B cell (primary cell): ENCODE measurements at places on chromosomes 12 and 14. TPM values are rescaled to one million over a fixed set of nuclear protein-coding genes. Genes with fewer than 3 reads are reported as not detected.

Gene TAS2R20
- 3.4 and 4.0 TPM in 2 replicates for total RNA-seq

Gene TAS2R42
- not detected in 2 replicates for total RNA-seq

Gene PRB2
- not detected in 2 replicates for total RNA-seq

Gene LRRIQ1
- not detected in 2 replicates for total RNA-seq

Gene SYNJ2BP
- total RNA-seq = 16.6 and 17.8 TPM in 2 replicates

Gene DCN
- total RNA-seq = not detected in 2 replicates

Gene HPD
- not detected in 2 replicates for total RNA-seq

Gene LRRC10
- total RNA-seq = not detected in 2 replicates

Gene CSAD
- total RNA-seq = 56.3 and 57.0 TPM in 2 replicates

Gene MOAP1
- 30.8 and 31.2 TPM in 2 replicates for total RNA-seq

Gene KRT79
- not detected in 2 replicates for total RNA-seq

GRCh38 chr12:70571029-70571428 is 66.2 kb downstream of the PTPRB start:
- H3K4me3 ChIP-seq = no peak overlapping the region
- H3K4me1 ChIP-seq = no peaks in the 10 kb centered on the region
- H3K27me3 ChIP-seq = no peaks in the 10 kb centered on the region
- H3K27ac ChIP-seq = no peak overlapping the region
- no peak for DNase-seq

DNA sequence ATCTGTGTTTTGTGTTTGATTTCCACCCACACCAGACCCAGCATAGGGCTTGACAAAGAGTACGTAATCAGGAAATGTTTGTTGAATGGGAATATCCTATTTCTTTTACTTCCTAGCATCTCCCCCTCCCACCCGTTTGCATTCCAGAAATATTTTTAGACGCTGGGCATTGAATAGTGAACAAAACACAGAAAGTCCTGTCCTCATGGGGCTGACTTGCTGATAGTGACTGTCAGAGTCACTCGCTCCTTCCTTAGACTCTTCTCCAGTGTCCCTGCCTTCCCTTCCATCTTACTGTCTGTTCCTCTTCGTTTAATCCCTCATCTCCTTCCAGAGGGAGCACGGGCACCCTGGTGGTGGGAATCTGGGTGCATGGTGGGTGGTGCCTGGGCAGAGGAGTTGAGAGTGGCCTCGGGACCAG is 53.6 kb downstream of the SLC25A47 start:
- peaks cover 32% of the 10 kb centered on the region for H3K4me1 ChIP-seq
- H3K27me3 ChIP-seq = no peaks in the 10 kb centered on the region
- peak overlapping the region; percentile 79 for H3K4me3 ChIP-seq
- H3K27ac ChIP-seq = peak overlapping the region; percentile 62
- DNase-seq = no peak

- no peak overlapping the region for H3K4me3 ChIP-seq
- H3K27ac ChIP-seq = no peak overlapping the region
- no peaks in the 10 kb centered on the region for H3K36me3 ChIP-seq
- no peaks in the 10 kb centered on the region for H3K4me1 ChIP-seq
These were observed 22.1 kb upstream of the LRRC9 start for GRCh38 chr14:59897757-59898383.

- no peak overlapping the region for H3K27ac ChIP-seq
- no peak overlapping the region for H3K4me3 ChIP-seq
- H3K4me1 ChIP-seq = no peaks in the 10 kb centered on the region
- H3K36me3 ChIP-seq = peaks cover 7% of the 10 kb centered on the region
- no peak for DNase-seq
These were observed 84.3 kb downstream of the CRACR2A start for GRCh38 chr12:3668479-3669165.

- no peaks in the 10 kb centered on the region for H3K27me3 ChIP-seq
- H3K36me3 ChIP-seq = no peaks in the 10 kb centered on the region
- no peak overlapping the region for H3K27ac ChIP-seq
- no peak overlapping the region for H3K4me3 ChIP-seq
These were observed 187.8 kb upstream of the HMGA2 start for GRCh38 chr12:65636436-65636835.

DNA sequence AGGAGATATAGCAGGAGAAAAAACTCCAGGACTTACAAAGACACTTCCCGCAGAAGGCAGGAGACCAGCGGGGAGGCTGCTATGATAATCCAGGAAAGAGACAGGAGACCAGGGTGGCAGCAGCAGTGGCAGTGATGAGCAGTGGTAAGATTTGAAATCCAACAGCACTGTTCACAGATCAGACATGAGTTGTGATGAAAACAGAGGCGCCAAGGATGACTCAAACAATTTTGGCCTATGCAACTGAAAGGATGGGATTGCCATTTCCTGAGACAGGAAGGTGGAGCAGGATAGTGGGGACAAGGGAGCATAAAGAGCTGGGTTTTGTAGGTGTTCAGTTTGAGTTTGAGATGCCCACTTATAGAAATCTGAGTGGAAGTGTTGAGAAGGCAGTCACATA is 108.6 kb upstream of the DYRK2 start:
- no peak overlapping the region for H3K4me3 ChIP-seq
- no peaks in the 10 kb centered on the region for H3K4me1 ChIP-seq
- H3K27ac ChIP-seq = no peak overlapping the region
- no peaks in the 10 kb centered on the region for H3K27me3 ChIP-seq

- no peak overlapping the region for H3K27ac ChIP-seq
- H3K4me1 ChIP-seq = no peaks in the 10 kb centered on the region
- DNase-seq = no peak
- H3K27me3 ChIP-seq = no peaks in the 10 kb centered on the region
These were observed 55.6 kb downstream of the CLIP1 start for GRCh38 chr12:122366685-122367475.

DNA sequence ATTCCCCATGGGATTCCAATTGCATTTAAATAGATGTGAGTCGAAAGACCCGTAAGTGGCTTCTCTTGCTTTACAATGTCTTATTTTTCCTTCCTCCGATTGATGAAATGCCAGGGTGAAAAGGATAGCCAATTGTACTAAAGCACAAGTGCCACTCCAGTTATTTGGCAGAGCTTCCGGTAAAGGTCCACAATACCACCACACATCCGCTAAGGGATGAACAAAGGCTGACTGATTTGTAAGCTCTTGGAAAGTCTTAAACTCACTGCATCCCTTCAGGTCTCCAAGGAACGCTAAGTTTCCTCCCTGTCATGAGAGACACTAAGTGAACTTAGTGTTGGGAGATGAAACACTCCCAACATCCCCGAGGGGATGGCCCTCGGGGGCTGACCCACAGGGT is 21.2 kb upstream of the RNASE1 start:
- peaks cover 5% of the 10 kb centered on the region for H3K4me1 ChIP-seq
- no peak overlapping the region for H3K27ac ChIP-seq
- H3K4me3 ChIP-seq = no peak overlapping the region
- no peaks in the 10 kb centered on the region for H3K27me3 ChIP-seq

GRCh38 chr14:92459030-92459949 is 54.3 kb upstream of the RIN3 start:
- H3K27ac ChIP-seq = no peak overlapping the region
- no peak overlapping the region for H3K4me3 ChIP-seq
- DNase-seq = no peak
- H3K4me1 ChIP-seq = peaks cover 13% of the 10 kb centered on the region
- H3K36me3 ChIP-seq = no peaks in the 10 kb centered on the region

DNA sequence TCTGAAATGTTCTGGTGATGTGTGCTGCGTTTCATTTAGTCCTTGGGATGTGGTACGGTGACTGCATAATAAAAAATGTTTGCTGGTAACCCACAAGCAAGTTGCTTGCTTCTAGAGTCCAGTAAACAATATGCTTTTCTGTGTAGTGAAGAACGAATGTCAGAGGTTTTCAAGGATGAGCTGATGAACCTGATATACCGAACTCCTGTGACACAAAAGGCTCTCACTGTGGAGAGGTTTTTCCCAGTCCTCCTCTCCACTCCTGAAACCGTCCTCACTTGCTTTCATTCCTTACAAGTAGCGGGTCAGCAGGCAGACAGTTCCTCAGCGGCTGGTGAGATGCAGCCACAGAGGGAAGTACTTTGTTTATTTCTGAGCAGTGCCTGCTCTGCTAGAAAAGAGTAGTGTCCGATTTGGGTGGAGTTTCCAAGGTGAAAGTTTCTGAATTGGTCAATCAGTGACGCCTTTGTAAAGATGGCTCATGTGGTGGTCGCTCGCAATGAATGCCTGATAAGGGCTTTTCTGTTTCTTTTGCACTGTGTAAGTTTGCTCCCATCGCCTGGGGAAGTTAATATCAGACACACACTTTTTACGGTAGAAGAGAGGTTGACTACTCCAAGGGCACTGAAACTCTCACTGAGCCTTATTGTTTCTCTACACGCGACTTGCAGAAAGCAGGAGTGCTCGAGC is 3.0 kb downstream of the ETV6 start:
- peak overlapping the region; percentile 72 for H3K27ac ChIP-seq
- H3K4me3 ChIP-seq = peak overlapping the region; percentile 94

GRCh38 chr14:97224016-97224415 is 426.8 kb downstream of the VRK1 start:
- H3K4me3 ChIP-seq = no peak overlapping the region
- no peak overlapping the region for H3K27ac ChIP-seq
- DNase-seq = no peak

DNA sequence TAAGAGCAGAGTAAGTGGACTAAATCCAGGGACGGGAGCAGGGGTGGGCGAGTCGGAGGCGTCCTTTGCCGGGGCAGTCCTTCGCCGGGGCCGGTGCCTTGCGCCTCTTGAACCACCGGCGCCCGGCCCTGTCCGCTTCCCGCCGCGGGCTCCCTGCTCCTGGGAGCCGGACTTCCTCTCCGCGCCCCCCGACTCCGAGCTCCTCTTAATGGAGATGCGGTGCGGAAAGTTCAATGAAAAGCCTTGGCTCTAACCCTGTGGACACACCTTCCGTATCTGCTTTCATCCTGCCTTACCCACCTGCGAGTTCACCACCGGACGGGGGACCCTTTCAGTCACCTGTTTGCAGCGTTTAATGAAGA is 412 bp downstream of the FGFR1OP2 start:
- H3K36me3 ChIP-seq = no peaks in the 10 kb centered on the region
- H3K27ac ChIP-seq = peak overlapping the region; percentile 96
- DNase-seq = no peak

DNA sequence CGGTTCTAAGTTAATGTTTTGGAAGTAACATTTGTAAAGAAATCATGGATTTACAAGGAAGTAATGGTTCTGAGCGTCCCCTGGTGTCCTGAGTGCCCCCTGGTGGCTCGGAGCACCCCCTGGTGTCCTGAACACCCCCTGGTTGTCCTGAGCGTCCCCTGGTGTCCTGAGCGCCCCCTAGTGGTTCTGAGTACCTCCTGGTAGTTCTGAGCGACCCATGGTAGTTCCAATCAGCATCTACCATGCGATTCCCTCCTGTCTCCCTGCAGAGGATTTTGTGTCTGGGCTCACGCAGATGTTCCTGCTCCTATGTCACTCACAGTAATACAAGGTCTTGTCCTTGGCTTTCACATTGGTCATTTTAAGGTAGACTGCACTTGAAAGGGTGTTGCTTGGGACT is 1352.9 kb downstream of the TMEM121 start:
- peaks cover 11% of the 10 kb centered on the region for H3K27me3 ChIP-seq
- H3K4me1 ChIP-seq = peaks cover 27% of the 10 kb centered on the region
- no peak overlapping the region for H3K27ac ChIP-seq
- peak; percentile 69 for DNase-seq

- no peak for DNase-seq
- H3K4me3 ChIP-seq = no peak overlapping the region
- H3K4me1 ChIP-seq = peaks cover 43% of the 10 kb centered on the region
- no peaks in the 10 kb centered on the region for H3K27me3 ChIP-seq
- H3K36me3 ChIP-seq = no peaks in the 10 kb centered on the region
These were observed 198.1 kb upstream of the DIO3 start for GRCh38 chr14:101363261-101363555.

- H3K4me3 ChIP-seq = no peak overlapping the region
- H3K27ac ChIP-seq = no peak overlapping the region
- no peaks in the 10 kb centered on the region for H3K4me1 ChIP-seq
- no peaks in the 10 kb centered on the region for H3K27me3 ChIP-seq
These were observed 296.5 kb downstream of the GALC start for GRCh38 chr14:87696485-87696884.

DNA sequence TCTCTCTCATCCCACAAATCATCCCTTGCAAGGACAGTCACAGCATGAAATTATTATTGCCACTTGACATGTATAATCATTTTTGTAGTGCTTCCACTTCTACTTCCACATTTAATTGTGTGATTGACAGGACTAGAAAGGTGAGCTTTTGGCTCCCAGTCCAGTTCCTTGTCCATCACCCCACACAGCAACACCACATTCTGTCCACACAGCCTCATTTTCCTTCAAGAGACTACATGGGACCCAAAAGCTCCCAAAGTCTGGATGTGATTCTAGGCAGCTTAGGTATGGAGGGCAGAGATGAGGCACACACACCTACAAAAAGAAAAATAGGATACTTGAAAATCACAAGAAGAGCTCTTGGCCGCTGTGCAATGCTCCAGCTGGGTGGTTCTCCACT is 366.3 kb downstream of the DPF3 start:
- H3K36me3 ChIP-seq = no peaks in the 10 kb centered on the region
- H3K27ac ChIP-seq = no peak overlapping the region
- peaks cover 71% of the 10 kb centered on the region for H3K4me1 ChIP-seq
- no peaks in the 10 kb centered on the region for H3K27me3 ChIP-seq
- DNase-seq = no peak

GRCh38 chr12:57517187-57517586 is 3.1 kb downstream of the DDIT3 start:
- H3K36me3 ChIP-seq = peaks cover 57% of the 10 kb centered on the region
- DNase-seq = no peak
- H3K27me3 ChIP-seq = no peaks in the 10 kb centered on the region
- H3K4me3 ChIP-seq = no peak overlapping the region

DNA sequence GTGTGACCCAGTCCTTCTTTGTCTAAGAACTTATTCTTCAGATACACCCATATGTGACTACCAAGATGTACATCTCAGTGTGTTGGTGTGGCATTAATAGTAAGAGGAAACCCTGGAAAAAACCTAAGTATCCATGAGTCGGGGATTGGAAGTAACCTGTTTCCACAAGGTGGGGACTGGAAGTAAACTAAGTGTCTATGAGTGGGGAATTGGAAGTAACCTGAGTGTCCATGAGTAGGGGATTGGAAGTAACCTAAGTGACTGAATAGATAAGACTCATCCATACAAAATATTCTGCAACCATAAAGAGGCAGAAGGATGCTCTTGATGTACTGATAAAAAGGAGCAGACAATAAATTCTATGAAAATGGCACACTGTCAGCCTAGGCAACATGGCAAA is 184.7 kb downstream of the PHETA1 start:
- no peaks in the 10 kb centered on the region for H3K4me1 ChIP-seq
- H3K4me3 ChIP-seq = no peak overlapping the region
- H3K36me3 ChIP-seq = no peaks in the 10 kb centered on the region
- no peak for DNase-seq

GRCh38 chr12:89392391-89392790 is 40.1 kb upstream of the DUSP6 start:
- peaks cover 11% of the 10 kb centered on the region for H3K4me1 ChIP-seq
- no peak overlapping the region for H3K27ac ChIP-seq
- no peaks in the 10 kb centered on the region for H3K36me3 ChIP-seq
- no peaks in the 10 kb centered on the region for H3K27me3 ChIP-seq
- no peak overlapping the region for H3K4me3 ChIP-seq

- H3K27me3 ChIP-seq = no peaks in the 10 kb centered on the region
- H3K4me1 ChIP-seq = no peaks in the 10 kb centered on the region
These were observed 27.6 kb downstream of the KICS2 start for GRCh38 chr12:64194333-64195149.
